Activated T-cell treated with anti-CD3 and anti-CD28 coated beads, Interleukin-2, amount 50 U/mL, for 72 hours (primary cell): ENCODE measurements at places on chromosomes 3 and 15.
A peak's percentile ranks its signal among the peaks of the same experiment; 100 is the strongest.

DNA sequence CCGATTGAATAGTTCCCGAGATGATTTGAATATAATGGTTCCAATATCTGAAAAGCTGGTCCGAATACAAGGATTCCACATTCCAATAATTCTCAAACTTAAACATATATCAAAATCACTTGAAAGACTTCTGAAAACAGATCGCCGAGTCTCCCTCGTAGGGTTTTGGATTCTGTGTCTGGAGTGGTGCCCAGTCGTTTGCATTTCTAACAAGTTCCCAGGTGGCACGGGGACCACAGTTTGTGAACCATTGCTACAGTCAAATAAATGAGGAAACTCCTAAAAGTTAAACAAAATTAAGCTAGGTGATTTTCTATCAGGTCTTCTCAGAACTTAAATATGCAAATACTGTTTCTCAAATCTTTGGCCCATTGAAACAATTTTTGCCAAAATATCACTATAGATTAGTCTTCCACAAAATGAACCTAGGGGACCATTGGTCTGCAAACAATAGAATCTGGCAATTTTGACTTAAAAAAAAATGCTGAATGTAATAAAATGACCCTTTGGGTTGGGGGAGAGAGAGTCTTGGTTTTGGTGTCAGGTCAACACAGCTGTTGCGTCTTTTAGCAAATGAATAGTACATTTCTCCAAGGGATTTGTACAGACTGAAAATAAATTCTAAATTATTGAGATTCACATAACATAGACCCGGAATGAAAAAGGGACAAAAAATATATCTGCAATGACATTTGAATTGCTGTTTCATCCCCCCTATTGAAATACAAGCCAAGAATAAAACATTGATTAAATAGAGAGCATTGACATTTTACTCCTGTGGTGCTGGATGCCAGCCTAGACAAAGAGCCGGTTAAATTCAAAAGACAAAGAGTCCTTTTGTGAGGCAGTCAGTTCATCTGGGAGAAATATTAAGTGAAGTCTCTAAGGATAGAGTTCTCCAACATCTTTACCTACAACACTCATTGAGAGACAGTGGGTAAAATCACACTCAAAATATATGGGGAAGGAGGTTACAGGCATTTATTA, 175.7 kb upstream of the ADAMTS9 start:
- no peak for DNase-seq

DNA sequence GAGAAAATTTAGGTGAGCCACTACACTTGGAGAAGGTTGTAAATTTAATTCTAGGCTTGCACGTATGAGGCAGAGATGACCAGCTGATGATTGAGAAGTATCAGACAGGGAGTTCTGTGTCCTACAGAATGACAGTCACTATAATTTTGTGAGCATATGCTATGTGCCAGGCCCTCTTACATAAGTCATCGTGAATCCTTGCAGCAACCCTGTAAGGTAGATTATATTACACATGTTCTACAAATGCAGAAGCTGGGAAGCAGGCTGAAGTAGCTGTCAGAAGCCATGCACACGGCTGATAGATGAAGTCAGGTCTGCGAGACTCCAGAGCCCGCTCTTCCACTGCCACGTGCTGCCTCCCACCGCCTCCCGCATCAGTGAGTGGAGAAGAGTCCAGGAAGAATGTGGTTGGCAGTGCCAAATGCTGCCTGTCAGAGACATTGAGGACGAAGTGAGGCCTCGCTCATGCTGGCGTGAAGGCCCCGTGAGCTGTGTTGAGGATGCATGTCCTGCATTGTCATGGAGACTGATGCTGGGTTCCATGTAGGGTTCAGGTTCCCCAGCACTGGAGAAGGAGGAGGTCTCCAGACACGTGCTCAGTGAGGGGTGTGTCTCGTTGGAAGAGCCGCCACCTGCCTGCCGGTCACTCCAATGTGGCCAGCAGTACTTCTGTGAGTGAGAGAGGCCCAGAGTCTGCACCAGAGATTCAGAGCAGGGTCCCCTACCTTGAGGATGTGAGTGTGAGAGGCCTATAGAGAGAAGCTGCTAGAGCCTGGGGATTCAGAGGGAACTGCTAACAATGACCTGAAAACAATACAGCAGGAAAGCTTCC, 123.3 kb upstream of the PLXNA1 start:
- DNase-seq: no peak

DNA sequence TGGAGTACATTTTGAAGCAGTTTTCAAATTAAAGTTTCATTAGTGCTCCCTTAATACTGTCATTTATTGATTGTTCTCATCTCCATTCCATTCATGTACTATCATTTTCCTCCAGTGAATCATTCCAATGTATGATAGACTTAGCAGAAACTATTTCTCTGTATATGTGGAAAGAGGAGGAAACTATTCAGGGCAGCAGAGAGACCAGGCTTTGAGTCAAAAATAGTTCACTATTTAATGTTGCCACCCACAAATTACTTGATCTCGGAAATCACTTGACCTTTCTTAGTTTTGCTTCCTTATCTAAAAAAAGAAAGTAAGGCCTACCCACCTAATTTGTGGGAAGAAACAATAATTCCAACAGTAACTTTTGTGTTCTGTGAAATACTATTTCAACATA, 610.5 kb upstream of the ZNF385D start:
- DNase-seq: no peak

DNA sequence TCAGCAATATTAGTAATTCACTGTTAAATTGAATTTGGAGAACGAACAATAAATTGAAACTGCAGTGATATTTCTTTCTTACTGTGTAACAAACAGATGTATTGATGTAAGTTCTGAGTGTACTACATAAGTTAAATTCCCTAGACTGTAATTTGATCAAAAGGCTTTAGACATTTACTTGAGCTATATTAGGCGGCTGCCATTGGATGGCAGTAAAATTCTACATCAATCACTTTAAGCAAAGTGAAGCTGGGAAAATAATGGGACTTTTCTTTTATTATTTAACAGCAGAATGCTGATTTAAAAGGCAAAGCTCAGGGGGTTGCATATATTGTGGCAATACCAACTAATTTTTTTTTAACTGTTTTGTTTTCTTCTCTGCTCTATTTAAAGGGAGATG, 212.6 kb upstream of the PLSCR5 start:
- no peak for DNase-seq

DNA sequence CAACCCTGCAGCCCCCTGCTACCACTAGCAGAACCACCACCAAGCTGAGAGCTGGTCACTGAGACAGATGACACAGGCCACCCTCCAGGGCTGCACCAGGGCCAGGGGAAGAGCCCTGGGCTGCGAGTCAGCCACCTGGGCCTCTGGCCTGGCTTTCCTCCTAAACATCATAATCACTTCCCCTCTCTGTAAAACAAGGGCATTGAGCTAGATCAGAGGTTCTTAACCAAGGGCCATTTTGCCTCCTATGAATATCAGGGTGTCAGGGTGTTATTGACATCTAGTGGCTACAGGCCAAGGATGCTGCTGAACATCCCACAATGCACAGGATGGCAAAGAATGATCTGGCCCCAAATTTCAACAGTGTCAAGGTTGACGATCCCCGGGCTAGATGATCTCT, 25.2 kb downstream of the TLE3 start:
- DNase-seq: no peak

- DNase-seq: no peak
Measured at GRCh38 chr3:105399611-105400010, 32.9 kb downstream of the ALCAM start.

- no peak for DNase-seq
Measured at GRCh38 chr3:31053299-31053698, 158.8 kb upstream of the GADL1 start.

DNA sequence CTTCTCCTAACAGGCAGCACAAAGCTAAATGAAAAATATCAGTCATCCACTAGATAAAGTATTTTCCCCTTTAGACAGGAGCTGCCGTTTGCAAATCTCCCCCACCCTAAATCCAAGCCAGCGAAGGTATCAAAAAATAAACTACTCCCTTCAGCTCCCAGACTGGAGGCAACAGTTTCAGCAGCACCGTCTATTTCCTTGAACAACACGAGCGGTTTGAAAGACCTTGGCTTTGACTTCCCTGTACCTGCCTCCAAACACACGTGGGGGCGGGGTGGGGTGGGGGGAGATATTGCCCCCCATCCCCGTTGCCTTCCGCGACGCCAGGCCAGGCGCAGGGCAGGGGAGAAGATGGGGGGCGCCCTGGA, 832 bp upstream of the CACNA1D start:
- no peak for DNase-seq

DNA sequence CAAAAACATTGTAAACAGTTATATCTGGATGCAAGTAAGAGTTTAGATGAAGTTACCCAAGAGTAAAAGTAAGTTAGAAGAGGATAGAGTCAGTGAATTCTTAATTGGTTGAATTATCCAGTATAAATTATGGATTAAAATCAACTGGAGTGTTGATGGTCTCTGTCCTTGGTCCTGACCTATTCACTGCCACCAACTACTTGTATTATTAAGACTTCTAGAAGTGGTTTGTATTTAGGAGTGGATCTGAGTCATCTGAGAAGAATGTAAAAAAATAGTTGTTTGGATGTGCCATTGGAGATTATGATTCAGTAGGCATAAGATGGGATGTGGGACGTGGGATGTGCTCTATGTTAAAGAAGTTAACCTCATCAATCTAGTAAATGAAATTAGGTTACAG, 86.4 kb downstream of the SYNPR start:
- no peak for DNase-seq

GRCh38 chr15:25863111-25863967, at the start of gene ATP10A:
TSS of gene ATP10A (minus strand) at chr15:25863327. CDS start at chr15:25863096, 231 bp downstream.
- DNase-seq: peak; percentile 61

GRCh38 chr15:43352693-43353382, 18.0 kb downstream of the ZSCAN29 start:
- DNase-seq: no peak

GRCh38 chr15:29566914-29567313, 255.4 kb downstream of the TJP1 start:
- no peak for DNase-seq

DNA sequence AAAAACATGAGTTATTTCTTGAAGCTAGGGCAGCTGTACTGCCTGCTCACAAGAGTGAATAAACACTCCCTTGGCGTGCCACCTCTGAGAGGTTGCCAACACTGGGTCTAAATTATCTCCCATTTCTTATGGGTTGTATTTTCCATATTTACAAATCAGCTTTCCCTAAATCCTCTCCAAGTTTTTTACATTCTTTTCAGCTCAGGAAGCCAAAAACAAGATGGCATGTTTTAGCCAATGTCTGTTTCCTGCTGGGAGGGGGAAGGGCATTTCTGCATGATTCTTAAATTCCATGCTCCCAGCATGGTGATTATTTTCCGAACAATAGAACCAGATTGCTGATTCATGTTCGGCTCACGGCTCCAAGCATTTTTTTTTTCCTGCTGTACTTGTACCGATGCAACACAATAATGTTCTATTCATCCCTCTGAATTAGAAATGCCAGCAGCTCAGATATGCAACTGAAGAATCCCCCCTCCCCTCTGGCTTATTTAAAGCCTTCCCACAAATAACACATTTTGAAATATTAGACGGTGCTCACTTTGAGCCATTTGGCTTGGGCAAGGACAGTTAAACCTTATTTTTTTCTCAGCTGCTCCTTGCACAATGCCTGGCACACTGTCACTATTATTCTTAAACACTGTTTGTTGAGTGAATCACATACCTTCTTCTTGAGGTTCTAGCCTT, 252.5 kb downstream of the THRB start:
- DNase-seq: no peak

DNA sequence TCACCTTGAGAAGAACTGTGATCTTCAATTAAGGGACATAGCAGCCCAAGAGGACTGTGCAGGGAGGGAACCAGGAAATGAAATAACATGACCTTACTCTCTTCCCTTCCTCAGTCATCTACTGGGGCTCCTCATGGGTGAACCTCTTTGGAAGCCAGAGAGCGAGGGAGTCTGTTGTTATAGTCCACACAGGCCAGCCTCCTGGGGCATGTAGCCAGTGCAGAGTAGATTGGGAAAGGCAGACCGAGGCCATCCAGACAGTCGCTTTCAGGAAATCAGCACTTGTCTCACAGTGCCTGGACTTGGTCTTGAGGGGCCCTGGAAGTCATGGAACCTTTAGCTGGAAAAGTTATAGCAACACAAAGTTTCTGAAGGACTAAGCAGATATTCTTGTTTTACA, 6.1 kb downstream of the CRTAP start:
- DNase-seq: no peak

- DNase-seq: no peak
Measured at GRCh38 chr15:82005239-82005638, 40.6 kb downstream of the MEX3B start.

GRCh38 chr3:161409069-161409468, 37.8 kb upstream of the SPTSSB start:
- peak; percentile 8 for DNase-seq

GRCh38 chr3:14047841-14048240, 76.8 kb downstream of the CHCHD4 start:
- DNase-seq: no peak

DNA sequence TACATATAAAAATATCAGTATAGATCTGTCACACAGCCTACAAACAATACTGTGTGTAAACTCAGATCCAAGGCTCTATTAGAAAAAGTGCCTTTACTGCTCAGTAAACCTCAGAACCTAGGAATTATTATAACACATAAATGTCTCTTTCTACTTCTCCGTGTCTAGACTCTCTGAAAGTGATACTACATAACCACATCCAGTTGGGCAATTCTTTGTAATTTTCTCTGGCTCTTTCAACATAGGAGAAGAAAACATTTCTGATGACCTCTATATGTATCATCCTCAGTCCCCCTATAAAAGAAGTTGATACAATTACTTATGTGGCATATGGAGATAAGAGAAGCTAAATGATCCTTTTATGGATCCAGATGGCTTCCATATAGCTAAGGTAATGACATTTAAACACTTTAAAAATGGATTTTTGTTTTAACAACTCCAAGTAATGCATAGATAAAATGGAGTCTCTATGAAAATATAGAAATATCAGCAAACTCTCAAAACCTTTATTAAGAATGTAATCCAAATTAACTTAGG, 104.5 kb downstream of the LSAMP start:
- DNase-seq: no peak

GRCh38 chr15:53762916-53763315, 3.5 kb upstream of the WDR72 start:
- no peak for DNase-seq

DNA sequence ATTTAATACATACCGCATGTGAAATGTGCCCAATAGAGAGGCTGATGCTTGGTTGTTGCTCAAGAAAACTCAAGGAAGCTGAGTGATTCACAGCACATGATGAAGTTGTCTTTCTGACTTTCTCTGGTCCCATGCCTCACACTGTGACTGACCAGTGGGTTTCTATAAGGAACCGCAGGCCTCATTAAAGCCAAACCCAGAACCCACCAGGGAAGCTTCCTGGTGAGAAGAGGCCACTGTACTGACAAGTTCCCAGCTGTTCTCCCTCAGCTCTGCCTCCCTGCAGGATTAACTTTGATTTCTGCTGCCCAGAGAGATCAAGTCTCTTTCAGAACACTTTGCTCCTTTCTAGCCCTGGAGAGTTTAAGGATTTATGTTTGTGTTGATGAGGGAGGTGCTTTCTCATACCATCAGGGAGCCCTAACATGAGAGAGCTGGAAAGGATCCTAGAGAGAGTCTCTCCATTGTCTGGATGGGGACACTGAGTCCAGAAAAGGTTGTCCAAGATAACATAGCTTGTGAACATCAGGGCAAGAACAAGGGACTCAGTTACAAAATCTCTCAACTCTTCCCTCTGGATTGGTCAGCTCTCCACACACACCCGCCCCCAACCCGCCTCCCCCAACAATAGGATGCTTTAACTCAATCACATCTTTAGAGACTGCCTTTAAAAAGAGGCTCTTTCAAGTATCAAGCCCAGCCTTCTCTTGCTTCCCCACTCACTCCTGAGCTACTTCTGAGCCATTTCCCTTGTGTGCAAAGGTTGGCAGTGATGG, 303.2 kb upstream of the TLE3 start:
- no peak for DNase-seq

GRCh38 chr15:84950570-84951111, 31.0 kb upstream of the PDE8A start:
- DNase-seq: no peak
